ENCODE measurements at places on chromosomes 16 and 17.

- peak; percentile 70 for DNase-seq
Observed at GRCh38 chr16:68737046-68737729, at the start of gene CDH1. Gene CDH1, plus strand, starts transcription at chr16:68737292. Its CDS starts 124 bp downstream, at chr16:68737416.

DNA sequence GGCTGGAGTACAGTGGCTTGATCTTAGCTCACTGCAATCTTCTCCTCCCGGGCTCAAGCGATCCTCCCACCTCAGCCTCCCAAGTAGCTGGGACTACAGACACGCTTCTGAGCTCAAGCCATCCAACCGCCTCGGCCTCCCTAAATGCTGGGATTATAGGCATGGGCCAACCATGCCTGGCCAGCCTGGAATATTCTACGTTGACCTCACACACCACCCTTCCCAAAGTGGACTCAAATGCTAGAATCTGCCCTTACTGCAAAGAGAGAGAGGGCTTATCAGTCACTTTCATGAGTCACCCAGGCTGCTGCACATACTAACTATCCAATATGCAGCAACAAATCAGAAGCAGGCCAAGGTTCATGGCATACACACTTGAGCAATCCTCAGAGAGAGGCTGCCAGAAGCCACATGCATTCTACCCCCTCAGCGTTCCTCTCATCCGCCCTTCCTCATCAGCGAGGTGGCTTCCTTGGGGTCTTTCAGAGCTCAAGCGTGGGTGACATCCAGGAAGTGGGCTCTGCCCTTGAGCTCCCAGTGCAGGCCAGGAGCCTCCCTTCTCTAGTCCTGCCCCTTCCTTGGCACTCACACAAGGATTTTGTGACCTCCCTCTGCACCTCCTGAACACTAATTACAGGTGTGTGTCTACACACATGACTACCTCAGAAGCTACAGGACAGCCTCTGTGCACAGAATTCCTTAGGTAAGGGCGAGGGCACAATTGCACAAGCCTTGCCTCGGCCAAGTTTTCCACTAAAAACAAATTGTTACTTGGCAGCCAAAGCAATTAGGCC, 24.8 kb upstream of the SIAH1 start:
- no peak for DNase-seq

DNA sequence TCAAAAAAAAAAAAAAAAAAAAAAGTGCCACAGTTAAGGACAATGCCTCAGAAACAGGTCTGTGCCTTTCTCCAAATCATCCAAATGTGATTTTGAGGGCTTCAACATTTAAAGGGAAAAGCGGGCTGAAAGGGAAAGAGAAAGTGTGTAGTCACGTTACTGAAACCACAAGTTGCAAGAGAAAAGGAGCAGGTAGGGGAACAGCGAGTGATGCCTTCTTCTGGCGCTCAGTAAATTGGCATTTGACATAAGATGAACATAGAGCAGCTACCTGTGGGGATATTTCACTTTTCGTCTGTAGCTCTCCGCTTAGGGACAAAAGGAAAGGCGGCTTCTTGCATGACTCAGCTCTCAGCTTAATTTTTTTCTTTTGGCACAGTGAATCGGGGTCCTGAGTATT, 11.1 kb downstream of the CMTM2 start:
- no peak for DNase-seq

- no peak for DNase-seq
Observed at GRCh38 chr17:39139161-39139511, 12.3 kb downstream of the PLXDC1 start.

GRCh38 chr16:11682655-11683096, 14.4 kb downstream of the SNN start:
- no peak for DNase-seq

DNA sequence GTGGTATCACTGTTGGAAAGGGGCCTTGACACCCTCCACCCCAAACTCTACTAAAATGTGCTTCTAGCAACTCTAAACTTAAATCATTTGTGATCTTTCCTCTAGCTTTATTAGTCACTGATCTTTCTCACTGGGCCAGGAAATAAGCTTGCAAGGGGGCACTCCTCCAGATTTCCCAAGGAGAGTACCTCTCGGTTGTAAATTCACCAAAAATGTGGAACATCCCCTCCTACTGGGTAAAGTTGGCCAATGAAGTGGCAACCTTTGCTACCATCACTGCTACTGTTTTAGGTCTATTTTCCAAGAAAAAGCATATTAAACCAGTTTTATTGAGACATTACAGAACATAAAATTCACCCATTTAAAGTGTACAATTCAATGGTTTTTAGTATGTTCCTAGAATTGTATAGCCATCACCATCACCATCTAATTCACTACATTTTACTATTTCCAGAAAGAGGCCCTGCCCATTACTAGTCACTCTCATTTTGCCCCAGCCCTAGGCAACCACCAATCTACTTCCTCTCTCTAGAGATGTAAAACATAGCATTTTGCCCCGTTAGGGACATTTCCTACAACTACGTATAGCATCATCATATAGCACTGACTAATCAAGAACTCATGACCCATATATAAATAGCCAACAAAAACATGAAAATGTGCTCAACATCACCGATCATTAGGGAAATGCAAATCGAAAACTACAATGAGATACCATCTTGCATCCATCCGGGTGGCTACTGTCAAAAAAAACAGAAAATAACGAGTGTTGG, 44.6 kb upstream of the ADCY9 start:
- no peak for DNase-seq

- no peak for DNase-seq
Observed at GRCh38 chr17:55872374-55872773, 121.5 kb downstream of the PCTP start.

GRCh38 chr17:48522031-48522653, 8.7 kb downstream of the HOXB1 start:
- no peak for DNase-seq

DNA sequence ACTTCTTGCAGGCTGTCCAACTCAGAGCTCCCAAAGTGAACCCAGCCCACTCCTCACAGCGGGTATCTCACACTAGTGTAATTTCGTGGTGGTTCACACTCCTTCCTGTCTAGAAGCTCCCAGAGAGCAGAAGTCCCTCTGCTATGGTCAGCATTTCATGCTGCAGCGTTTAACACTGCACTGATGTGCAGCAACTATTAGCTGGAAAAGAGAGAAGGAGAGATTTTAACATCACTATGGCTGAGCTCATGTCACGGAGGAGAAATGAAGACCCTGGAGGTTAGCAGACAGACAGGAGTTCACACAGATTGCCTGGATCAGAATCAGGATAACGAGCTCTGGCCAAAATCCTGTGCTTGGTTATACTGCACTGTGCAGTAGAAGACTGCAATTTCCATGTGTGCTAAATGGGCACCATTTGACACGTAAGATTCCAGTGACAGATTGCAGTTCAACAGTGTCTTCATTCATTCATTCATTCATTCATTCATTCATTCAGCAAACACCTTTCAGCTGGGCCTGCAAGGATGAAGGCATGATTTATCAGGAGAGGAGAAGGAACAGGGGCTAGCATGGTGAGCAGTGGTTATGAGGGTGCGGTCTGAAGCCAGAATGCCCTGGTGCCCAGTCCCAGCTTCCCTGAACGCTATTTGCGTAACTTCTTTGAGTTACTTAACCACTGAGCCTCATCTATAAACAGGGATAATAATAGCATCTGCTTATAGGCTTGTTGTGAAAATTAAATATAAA, 5.3 kb upstream of the CCL1 start:
- DNase-seq: no peak

GRCh38 chr16:23835390-23836077, at the start of gene PRKCB:
Gene PRKCB, plus strand, starts transcription at chr16:23835983.
- peak; percentile 98 for DNase-seq

DNA sequence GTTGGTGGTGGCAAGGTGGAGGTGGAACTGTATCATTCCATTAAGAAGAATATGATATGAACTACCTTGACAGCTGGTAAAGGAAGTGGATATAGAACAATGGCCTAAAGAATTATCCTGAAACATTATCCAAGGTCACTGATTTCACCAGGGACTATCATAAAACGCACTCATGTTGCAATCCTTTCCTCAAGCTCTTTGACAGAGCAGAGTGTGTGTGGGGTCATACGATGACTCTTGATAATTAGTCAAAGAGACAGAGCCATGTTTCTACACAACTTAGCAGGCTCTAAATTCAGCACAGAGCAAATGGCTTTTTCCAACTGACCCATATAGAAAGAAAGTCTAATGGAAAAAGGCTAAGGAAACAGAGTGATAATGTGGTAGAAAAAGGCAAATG, 126.4 kb upstream of the ANKFN1 start:
- DNase-seq: no peak

- no peak for DNase-seq
Observed at GRCh38 chr16:49564496-49565229, 191.1 kb downstream of the C16orf78 start.

DNA sequence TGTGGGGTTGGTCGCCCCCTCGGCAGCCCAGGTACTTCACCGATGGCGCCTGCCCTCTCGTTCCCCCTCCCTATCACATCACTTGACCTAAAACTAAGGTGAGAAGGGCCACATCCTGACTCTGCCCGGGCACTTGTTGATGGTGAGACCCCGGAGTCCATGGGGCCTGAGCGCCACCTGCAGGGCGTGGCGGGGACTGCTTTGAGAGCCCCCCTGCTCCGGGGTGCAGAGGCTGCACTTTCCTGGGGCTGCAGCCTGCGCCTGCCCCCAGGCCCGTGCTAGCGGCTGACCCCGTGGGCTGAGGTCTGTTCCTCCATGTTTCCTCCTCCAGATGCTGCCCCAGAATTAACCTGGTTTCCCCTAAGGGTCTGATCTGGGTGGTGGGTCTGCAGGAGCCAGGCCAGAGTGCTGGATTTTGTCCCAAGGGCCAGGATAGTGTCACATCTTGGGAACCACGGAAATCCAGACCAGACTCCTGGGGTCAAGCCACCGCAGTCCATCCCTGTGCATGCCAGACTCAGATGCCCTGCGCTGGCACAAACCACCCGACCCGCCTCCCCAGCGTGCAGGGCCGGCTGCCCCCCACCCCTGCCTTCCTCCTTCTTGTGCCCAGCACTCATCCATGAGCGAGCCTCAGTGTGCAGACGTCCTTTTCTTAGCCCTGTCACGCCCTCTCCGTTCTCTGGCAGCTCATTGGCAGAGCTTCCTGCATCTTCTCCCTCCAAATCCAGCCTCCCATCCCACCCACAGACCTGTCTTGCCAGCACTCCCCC, 2.7 kb downstream of the NDUFAF8 start:
- peak; percentile 81 for DNase-seq

- DNase-seq: peak; percentile 83
Observed at GRCh38 chr17:8436169-8436843, 622 bp downstream of the NDEL1 start.

GRCh38 chr17:51846566-51846965, 311.9 kb downstream of the CA10 start:
- DNase-seq: no peak

GRCh38 chr17:80425835-80426426, 11.0 kb downstream of the ENDOV start:
- DNase-seq: no peak

DNA sequence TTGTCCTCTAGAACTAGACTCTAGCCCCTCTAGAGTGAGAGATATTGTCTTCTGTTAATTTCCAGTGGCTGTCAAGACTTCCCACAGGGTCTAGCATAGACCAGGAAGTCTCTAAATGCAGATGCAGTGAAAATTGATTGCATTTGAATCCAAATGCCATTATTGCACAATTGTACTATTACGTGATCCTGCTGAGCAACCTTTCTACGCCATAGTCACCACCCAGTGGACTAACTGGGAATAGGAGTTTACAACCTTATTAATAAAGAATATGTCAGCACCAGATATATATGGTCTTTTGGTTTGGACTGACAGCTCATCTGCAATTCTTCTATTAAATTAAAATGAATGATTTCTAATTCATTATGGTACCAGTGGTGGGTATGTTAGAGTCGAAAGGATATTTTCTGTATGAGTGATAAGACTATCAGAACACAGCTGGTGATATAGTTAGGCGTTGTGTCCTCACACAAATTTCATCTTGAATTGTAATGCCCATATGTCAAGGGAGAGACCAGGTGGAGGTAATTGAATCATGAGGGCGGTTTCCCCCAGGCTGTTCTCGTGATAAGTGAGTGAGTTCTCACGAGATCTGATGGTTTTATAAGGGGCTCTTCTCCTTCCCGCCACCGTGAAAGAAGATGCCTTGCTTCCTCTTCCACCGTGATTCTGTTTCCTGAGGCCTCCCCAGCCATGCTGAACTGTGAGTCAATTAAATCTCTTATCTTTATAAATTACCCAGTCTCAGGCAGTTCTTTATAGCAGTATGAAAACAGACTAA, 138.9 kb upstream of the CA10 start:
- DNase-seq: peak; percentile 5

DNA sequence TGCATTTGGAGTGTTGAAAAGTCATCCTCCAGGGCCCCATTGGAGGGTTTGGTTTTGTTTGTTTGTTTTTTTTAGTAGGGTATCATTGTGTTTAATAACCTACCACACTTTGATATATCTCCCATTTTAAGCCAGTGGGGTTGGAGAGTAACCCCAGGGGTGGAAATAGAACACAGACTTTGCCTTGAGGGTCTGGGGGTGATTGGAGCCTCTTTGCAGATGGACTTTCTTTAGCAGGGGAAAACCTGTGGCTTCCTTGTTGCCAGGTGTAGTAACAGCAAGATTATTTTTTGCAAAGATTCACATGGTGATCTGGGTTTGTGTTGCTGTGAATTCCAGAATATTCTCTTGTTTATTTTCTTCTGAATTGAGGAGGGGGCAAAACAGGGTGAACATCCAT, 1.5 kb downstream of the ABCC1 start:
- DNase-seq: no peak

DNA sequence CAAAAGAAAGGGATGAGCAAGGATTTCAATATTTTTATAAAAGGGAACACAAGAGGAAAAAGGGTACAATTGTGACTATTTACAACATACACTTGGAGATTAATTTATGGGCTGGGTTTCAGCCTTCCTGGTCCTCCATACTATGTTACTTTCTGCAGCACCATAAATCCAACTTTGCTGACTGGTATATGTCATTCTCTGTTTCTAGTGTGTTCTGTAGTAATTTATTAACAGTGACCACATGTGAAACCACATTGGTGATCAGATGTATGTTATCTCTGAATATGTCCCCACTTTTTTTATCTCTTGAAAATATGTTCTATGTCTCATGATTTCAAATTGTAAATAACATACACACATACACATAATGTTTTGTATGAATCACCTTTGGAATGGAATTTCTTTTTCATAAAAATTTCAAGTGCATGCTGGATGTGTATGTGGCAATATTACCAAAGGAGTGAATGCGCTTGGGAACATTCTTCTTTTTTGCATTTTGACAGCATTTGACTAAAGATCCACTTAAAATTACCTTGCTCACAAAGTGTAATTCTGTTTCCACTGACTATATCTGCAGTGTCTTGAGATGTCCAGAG, 2.9 kb upstream of the LYRM9 start:
- DNase-seq: no peak

GRCh38 chr16:56774016-56774680, 44.2 kb downstream of the NUP93 start:
- DNase-seq: no peak
